Smooth muscle cell of bladder (primary cell): ENCODE measurements at places on chromosomes 4 and X. TPM values are rescaled to one million over a fixed set of nuclear protein-coding genes. Genes with fewer than 3 reads are reported as not detected.

TAF7L gene
- total RNA-seq = 0.37 and 0.43 TPM in 2 replicates

GPR173 gene
- total RNA-seq = 1.6 and 1.7 TPM in 2 replicates

SMIM31 gene
- total RNA-seq = not detected in 2 replicates

ETFDH gene
- 27.9 and 37.1 TPM in 2 replicates for total RNA-seq

TEX13C gene
- not detected in 2 replicates for total RNA-seq

GPC3 gene
- total RNA-seq = 1.9 and 2.6 TPM in 2 replicates

MAGEC2 gene
- 0.09 and 0.14 TPM in 2 replicates for total RNA-seq
